ENCODE measurements at places on chromosomes 7 and 10.
A peak's percentile ranks its signal among the peaks of the same experiment; 100 is the strongest.

GRCh38 chr10:16195178-16195769, 241.5 kb upstream of the PTER start:
- DNase-seq: no peak

DNA sequence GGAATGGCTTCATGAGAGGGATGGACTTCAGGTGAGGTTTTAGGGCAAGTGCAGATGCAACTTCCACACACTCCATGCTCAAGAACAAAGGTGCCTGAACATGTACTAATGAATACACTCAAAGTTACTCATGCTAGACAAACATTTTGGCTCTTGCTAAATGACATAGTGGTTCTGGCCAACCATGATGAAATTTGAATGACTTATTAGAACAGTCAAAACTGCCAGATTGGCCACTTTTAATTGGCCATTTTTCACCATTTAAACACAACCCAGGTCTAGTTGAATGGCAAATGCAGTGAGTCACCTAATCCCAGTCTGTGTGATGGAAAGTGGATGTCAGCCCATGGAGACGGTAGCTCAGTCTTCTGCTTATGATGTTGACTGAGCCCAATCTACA, 4.9 kb upstream of the PTPRN2 start:
- no peak for DNase-seq

GRCh38 chr10:76774987-76775603, 862.5 kb downstream of the KCNMA1 start:
- DNase-seq: no peak

DNA sequence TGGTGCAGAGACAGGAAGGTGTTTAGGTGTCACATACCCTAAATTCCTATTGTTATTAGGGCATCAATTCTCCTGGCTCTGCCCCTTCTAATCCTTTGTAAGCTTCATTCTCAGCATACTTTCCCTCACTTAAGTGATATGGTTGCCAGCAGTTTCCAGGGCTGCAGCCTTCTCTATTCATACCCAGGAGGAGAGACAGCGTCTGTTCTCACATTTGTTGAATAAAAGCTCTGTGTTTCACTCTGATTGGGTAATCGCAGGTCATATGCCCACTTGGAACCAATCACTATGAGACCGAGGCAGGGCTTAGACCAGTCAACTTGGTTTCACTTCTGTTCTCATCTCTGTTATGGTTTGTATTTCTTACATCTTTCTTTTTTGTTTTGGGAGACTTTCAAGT, 109.6 kb upstream of the MTPN start:
- peak; percentile 93 for DNase-seq

DNA sequence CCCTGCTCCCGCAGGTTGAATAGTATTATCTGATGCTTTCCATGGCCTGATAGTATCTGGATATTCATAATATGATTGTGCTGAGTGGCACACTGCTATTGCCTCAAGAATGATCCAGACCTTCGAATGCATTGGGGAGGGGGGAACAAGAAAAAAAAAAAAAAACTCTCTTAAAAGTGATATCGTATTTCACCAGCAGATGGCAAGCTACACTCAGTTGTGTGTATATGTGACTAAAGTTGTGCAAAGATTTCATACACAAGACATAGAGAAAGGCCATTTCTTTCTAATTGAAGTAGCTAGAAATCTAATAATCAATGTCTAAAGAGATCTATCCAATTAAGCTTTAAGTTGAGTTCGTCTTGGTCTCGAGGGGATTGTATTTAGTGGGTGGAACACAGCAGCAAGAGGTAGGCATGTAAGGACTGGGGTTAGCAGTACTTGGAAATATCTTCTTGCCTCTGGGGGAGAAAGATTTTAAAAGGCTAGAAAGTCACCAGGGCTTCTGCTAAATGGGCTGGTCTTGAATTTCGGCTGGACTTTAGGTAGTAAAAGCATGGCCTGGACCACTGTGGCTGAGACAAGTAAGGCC, 15.3 kb downstream of the SFRP4 start:
- DNase-seq: peak; percentile 73

DNA sequence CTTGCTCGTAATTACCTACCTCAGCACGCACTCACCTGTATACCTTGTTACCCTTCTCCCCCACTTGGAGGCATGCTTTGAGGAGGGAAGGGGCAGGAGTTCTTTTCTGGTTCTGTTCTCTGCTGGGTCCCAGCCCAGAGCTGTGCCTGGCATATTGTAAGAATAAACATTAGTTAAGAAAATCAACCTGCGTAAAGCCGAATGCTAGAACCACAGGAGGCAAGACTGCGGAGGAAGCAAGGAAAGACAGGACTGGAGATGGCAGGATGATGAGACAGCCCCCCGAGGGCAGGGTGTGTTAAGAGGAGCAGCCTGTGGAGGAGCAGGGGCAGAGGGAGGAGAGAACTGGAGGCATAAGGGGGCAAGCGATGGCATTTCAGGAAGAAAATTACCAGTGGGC, 9.5 kb downstream of the C10orf53 start:
- DNase-seq: no peak

- no peak for DNase-seq
These were observed 3.3 kb downstream of the PRRT4 start for GRCh38 chr7:128358233-128358632.

DNA sequence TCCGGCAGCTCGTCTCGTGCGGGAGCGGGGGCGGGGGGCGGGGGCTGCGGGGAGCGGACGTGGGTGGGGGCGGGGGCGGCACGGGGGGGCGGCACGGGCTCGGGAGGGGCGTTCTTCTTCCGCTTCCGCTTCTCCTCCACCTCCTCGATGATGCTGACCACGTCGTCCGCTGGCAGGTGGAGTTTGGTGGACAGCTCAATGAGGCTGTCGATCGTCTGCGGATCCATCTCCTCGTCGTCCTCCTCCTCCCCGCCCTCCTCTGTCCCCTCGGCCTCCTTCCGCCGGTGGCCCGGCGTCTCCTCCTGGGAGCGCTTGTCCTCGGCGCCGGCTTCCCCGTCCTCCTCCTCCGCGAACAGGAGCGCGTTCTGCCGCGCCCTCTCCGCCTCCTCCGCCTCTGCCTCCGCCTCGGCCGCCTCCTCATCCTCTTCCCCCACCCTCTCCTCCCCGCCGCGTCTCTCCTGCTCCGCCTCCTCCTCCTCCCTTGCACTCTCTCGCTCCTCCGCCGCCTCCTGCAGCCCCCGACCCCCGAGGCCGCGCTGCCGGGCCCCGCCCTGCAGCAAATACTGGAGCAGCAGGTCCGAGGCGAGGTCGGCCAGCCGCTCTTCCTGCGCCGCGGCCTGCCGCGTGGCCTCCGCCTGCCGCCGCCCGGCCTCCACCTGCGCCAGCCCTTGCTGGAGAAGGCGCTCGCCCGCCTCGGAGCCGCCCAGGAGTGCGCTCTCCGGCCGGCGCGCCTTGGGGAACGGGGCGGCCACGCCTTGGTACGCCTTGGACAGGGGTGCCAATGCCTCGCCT, 1.9 kb downstream of the VGF start:
- no peak for DNase-seq

DNA sequence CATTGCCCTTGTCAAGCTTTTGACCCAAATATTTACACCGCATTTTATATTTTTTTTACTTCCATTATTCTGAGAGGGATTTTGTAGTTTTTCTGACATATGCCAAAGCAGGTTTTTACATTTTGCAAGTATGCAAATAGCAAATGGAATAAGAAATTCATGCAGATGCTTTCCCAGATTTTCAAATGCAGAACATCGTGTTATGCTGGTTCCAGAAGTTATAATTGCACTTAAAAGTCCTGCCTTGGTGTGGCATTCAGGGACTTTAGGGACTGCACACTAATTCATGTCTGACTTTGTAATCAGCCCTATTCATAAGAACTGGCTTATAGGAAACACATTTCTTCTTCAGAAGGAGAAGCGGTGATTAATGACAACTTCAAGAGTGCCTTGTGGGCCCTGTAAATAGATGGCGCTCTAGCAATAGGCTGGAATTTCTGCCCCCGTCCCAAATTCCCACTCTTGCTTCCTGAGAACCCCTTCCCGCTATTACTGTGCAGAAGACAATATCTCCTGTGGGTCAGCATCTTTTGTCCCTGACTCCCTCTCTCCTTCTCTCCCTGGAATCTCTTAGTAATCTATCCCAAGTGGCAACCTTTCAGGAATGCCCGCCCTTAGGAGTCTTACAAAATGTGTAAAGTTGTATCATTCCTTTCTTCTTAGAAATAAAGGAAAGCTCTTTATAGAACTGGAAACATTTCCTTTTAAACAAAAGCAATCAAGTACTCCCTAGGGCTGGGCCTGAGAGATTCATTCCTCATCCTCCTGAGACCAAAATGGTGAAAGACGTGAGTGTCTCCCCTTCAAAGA, 264.0 kb downstream of the INHBA start:
- DNase-seq: no peak

GRCh38 chr7:129083525-129083924, 28.6 kb upstream of the TNPO3 start:
- no peak for DNase-seq

DNA sequence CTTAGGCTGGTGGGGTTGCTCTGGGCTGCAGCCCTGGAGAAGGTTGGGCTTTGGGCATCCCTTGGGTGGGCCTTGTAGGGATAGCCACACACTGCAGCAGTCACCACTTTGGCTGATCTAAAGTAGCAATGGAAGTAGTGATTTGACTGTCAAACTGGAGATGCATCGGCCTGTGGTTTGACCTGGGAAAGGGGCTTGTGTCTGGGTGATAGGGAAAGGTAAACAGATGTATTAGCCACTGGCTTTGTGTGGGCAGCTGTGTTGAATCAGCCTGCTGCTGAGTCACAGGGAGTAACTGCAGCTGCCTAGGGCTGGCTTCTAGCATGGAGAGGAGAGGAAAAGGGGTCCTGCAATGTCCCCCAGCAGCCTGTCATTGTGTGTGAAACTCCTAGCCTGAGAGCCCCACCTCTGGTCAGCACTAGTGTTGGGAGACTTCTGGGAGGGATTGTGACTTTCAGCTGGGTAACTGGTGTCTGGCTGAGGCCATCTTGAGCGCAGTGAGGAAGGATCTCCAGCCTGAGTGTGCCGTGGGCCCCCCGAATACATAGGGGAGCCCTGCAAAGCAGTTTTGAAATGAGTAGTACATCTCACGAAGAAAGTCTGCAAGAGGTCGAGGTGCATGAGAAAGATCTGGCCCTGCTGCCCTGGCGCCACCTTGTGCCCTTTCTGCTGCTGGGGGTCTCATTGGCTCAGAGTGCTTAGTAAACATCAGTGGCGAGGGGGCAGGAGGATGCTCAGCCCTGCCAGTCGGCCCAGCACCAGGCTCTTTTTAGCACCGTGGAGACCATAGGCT, 117.3 kb downstream of the FANK1 start:
- peak; percentile 91 for DNase-seq

GRCh38 chr7:3568516-3568915, 267.5 kb downstream of the SDK1 start:
- DNase-seq: no peak

- no peak for DNase-seq
These were observed 172.3 kb upstream of the ADO start for GRCh38 chr10:62632071-62632809.

- DNase-seq: peak; percentile 8
These were observed 20.5 kb upstream of the PLPP4 start for GRCh38 chr10:120436439-120437112.

- DNase-seq: no peak
These were observed 3.6 kb downstream of the CASP7 start for GRCh38 chr10:113683300-113683699.

- DNase-seq: no peak
These were observed 8.2 kb downstream of the AGFG2 start for GRCh38 chr7:100546926-100547800.

DNA sequence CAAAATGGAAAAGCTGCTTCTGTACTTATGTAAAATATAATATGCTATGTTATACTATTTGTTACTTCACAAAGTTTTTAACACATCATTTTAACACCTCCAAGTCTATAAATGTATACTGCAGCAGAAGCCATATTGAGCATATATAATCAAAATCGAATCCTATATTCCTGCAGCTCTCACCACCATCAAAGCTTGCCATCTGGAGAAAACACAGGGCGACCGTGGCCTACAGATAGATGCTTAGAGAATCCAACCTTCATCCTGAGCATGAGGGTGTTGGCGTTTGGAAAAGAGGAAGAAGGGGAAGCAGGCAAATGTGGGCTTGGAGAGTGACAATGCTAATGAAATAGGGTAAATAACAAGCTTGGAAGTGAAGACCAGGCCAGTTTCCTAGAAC, 258.8 kb upstream of the IMMP2L start:
- DNase-seq: no peak

DNA sequence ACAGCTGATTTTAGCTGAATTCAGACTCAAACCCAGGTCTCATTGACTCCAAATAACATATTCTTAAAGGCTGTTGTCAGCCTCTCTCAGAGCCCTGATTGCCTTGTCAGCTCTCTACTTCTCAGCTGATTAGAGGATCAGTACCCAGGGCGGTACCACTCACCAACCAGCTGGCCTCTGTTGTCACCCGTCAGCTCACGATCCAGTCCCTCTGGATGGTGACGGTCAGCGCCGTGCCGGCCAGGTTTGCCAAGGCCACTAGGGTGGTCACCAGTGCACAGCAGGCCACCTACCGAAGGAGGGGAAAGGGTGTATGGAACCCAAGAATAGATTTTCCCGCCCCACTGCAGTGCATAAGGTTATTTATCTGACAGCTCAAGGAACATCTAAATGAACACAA, 52.3 kb upstream of the TOMM7 start:
- DNase-seq: no peak

DNA sequence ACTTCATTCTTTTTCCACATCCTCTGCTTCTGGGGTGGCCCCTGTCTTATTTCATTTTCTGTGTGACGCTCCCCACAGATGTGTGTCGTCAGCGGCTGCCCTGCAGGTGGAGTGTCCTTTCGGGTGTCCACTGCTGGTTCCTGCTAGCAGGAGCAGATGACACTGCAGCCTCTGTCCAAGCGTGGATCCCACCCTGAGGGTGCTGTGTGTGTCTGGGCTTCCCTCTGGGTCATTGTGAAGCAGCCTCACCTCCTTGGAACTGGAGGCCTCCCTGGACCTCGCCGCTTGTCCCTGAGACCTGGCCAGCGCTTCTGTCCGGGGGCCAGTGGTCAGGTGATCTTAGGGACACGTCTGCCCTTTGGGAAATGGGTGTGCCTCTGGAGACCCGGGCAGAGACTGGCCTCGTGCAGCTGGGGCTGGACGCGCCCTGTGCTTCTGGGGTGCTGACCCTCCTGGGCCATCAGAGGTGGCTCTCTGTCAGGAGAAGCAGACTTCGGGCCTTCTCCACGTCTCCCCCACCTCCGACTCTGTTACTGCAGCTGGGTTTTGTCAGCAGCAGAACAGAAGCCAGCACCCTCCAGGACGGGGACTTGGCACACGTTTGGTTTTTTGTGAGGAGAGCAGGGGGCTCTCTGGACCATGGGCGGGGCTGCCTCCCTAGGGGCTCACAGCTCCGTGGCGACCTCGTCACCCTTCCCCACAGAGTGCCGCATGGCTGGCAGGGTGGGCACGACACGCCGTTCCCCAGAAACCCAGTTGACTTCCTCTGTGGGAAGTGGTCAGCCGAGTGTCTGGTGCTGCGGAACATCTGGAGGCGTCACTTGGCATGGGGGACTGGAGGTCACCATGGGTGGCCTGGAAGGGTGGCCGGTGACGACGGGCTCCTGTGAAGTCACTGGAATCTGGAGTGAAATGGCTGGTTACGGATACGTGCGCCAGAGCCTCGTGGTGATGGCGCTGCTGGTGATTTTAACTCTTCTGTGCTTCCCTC, 48.4 kb downstream of the INPP5A start:
- no peak for DNase-seq
